ENCODE measurements at places on chromosomes 2 and 18.

- no peak for DNase-seq
Observed at GRCh38 chr2:154143105-154143504, 271.4 kb downstream of the GALNT13 start.

GRCh38 chr2:58973811-58974281 is 732.7 kb upstream of the FANCL start:
- no peak for DNase-seq

DNA sequence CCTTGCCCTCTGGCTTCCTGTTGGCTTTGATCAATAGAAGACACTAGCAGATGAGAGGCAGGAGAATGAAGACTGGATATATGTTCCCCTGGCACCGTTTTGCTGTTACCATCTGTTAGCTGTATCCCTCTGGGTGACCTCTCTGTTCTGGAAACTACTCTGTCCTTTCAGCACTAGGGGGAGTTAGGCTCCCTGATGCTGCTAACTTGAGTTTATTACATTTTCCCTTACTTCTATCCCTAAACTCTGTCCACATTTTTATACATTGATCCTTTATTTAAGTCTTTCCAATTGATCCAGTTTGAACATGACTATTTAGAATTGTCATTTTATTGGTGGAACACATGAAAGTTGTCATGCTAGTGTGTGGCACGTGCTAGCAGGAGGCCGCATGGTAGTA is 1014.3 kb upstream of the CDH2 start:
- DNase-seq = no peak

GRCh38 chr2:174334781-174335251 is at the start of gene SP9:
Gene SP9, plus strand, starts transcription at chr2:174334954. Its CDS starts 139 bp downstream, at chr2:174335093.
- DNase-seq = no peak

DNA sequence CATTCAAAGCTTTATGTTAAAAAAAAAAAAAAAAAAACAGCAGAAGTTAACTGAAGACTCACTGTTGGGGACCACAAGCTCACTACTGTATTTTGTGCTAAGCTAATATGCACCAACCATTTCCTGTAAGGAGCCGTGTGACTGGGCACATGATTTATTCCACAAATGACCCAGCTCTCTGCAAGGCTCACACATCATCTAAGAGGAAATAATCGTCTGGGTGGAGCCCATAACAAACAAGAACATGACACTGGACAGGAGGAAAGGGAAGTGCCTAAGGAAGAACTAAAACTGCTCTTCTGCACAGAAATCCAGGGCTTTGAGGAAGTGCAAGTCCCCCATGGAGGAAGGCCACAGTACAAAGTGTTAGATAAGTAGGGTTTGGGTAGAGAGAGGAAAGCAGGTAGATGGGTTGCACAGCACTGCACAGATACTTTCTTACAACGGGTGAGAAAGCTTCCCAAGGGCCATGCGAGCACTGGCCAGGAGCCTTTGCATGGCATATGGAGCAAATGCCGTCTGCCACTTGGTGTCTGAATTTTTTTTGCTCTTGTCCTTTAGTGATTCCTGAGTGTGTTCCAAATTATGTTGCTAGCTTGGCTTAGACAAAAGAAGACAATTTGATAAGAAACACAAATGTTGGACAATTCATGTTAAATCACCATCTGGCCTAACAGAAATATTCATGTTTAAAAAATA is 24.4 kb downstream of the NFE2L2 start:
- peak; percentile 99 for DNase-seq

GRCh38 chr18:31192086-31192776 is 29.6 kb upstream of the DSC1 start:
- DNase-seq = no peak

- DNase-seq = peak; percentile 53
Observed at GRCh38 chr2:74072565-74072964, 75.1 kb downstream of the BOLA3 start.

GRCh38 chr2:113850687-113851086 is 39.2 kb upstream of the ACTR3 start:
- peak; percentile 17 for DNase-seq

DNA sequence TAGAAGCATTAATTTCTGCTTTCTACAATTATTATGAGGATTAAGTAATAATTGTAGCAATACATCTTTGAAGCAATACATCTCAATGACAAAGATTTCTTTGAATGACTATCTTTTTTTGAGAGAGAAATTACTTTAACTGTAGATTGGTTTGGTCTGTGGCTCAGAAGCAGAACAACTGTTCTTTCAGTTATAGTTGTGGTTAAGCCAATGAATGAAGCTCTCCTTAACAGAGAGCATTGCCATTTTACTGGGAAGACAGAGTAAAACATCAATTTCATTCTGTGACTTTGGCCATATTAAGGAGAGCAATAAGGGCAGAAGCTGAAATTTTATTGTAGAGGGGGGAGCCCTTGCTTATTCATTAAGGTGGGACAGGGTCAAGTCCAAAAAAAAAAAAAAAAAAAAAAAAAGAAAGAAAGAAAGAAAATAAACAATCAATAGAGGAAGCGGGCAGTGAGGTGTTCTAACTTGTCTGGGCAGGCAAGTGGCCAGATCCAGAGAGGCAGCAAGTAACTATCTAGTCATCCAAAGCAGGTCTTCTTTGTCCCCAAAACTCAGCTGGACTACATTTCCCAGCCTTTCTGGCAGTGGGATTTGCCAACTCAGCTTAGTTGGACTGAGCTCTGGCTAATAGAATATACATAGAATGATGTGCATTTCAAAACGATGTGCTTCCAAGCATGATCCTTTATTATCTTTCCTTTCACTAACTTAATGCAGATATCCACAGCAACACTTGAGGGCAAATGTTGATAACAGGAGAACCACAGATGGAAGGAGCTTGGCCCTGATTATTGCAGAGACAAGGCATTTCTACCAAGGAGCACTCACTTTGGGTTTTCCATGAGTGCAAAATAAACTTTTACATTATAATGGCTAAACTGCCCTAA is 462.7 kb upstream of the CDH20 start:
- DNase-seq = no peak

GRCh38 chr18:13003466-13003896 is 12.3 kb downstream of the CEP192 start:
- DNase-seq = peak; percentile 44

DNA sequence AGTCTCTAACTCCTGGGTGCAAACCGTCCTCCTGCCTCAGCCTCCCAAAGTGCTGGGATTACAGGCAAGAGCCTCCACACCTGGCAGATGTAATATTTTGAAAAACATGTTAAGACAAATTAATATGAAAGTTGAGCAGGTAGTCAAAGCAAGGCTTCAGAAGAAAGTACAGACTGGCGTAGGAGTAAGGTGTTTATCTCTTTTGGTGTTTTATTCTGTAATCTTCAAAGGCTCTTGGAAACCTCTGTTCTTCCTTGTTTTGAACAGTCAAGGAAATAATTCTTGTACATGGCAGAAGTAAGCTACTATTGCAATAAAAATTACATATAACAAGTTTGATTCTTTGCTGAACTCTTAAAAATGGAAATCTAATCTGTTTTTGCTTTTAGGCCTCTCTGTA is 5.3 kb downstream of the RNF138 start:
- no peak for DNase-seq

DNA sequence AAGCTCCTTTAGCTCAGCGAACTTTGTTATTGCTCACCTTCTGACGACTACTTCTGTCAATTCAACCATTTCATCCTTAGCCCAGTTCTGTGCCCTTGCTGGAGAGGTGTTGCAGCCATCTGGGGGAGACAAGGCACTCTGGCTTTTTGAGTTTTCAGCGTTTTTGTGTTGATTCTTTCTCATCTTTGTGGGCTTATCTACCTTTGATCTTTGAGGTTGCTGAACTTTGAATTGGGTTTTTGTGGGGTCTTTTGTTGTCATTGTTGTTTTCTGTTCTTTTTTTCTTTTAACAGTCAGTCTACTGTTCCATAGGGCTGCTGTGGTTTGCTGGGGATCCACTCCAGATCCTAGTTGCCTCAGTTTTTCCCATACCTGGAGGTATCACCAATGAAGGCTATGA is 57.3 kb downstream of the GTF3C3 start:
- DNase-seq = no peak

DNA sequence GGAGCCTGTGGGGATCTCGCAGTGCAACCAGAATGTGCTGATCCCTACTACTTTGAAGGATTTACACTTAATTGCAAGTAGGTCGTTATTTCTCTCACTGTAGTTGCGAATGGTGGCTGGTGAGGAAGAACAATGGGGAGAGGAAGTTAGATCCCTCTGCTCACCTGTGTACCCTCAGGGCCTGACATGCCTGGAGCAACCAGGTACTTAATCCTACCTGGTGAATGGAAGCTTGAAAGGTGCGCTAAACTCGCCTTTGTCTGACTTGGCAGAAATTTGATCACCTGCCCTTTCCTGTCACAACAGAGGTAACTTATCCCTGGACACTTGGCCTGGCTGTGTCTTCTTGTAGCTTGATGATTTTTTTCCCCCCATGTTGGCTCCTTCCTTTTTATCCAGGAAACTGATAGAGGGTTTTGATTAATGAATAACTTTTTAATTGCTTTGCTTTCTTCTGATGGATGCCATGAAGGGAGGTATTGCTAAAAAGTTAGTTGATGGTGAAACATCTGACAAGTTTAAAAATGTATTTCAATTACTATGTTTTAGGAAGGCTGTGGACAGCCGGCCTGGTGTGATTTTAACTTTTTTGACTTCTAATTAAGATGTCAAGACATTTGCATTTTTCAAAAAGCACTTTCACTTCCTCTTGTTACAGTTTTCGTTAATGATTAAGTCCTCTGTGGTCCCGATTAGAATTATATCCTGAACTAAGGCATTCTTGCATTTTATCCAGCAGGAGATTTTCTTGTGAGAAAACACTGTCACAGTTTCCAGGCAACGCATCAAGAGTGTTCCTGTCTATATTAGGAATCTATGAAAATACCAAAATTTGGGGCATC is 9.2 kb downstream of the SGPP2 start:
- no peak for DNase-seq

- DNase-seq = no peak
Observed at GRCh38 chr2:66455490-66455889, 20.6 kb downstream of the MEIS1 start.

GRCh38 chr18:58953627-58954026 is 89.0 kb downstream of the ZNF532 start:
- DNase-seq = no peak

- DNase-seq = no peak
Observed at GRCh38 chr2:11683476-11683875, 13.5 kb upstream of the NTSR2 start.

DNA sequence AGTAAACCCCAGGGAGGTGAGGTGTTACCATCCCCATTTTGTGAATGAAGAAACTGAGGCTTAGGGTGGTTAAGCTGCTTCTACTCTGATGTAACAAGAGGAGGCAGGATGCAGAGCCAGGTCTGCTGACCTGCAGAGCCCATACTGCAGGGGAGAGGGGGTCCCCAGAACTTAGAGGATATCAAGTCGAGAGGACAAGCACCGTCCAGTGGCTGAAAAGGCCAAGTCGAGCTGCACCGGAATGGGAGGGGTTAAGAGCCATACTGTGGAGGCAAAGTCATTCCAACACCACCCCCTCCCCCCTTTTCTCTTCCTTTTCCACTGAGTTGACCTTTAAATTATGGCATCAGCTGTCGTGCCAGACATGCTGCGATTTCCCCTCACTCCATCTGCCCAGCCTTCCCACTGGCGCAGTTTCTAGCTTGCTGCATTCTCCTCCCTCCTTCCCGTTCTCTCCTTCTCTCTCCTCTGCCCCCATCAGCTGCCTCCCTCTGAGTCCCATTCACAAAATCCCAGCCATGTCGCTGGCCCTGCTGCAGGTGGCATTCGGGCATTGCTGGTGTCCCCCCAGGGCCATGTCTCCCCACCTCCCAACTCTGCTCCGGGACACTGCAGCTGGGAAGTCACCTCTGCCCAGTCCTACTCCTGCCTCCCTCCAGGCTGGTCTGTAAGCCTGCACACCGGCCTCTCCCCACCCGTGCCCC is 346.9 kb downstream of the DYSF start:
- no peak for DNase-seq

GRCh38 chr2:240322231-240322955 is 113.1 kb upstream of the GPC1 start:
- no peak for DNase-seq

DNA sequence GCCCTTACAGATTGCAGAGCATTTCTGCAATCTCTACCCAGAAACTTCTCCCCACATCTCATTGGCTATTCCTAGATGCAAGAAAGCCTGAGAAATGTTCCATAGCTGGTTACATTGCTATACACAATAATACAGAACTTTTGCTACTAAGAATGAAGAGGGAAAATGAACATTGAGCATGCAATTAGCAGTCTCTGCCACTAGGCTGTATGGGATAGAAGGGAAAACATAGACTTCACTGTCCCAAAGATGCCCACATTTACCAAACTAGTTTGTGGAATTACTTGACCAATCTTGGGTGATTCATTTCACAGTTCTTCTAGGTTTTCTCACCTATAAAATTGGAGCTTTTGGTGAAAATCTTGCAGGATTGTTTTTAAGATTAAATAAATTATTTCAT is 265.7 kb upstream of the NT5C1B start:
- DNase-seq = no peak

- DNase-seq = no peak
Observed at GRCh38 chr2:86617738-86618137, 5.9 kb downstream of the RNF103 start.

- DNase-seq = no peak
Observed at GRCh38 chr2:85019121-85019520, 48.2 kb downstream of the KCMF1 start.

DNA sequence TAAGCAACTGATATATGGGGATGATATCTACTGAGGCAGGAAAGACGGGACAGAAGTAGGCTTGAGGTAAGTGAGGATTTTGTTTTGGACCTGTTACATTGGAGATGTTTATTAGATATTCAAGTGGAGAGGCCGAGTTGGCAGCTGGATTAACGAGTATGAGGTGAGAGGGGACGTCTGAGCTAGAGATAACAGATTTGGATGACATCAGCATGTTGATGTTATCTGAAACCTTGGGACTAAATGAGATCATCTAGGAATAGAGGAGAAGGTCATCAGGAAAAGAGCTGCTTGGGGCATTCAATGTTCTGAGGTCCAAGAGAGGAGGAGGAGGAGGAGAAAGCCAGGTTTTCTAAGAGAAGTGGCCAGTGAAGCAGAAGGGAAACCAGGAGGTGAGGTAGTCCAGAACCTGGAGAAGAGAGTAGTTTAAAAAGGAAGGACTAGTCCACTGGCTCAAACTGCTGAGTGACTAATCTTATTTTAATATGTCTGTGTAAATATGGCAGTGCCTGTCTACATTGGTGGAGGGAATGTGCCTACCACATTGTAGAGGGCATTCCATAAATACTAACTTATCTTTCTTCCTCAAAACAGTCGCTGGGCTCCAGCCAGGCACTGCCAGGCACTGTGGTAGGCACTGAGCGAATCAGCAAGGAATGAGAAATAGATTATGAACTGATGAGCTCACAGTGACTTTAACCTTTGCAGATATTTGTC is 488.3 kb downstream of the DLGAP1 start:
- DNase-seq = no peak

GRCh38 chr18:63613420-63613819 is 26.3 kb downstream of the SERPINB13 start:
- no peak for DNase-seq

DNA sequence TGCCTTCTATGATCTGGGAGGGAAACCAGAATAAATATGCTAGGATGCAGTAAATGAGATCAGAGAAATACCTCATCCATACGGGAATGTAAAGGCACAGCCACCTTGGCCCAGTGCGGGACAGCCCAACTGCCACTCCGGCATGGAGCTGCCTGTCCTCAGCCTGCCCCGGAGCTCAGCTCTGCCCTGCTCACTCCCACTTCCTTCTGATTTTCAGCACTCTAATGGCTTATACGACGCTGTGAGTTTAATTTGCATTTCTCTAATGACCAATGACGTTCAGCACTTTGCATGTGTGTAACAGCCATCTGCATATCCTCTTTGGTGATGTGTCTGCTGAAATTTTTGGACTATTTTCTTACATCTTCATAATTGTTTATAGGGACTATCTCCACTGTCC is 172.5 kb upstream of the RAB6C start:
- no peak for DNase-seq

Data from AML-193 (cell line).